Aorta (tissue), 5 donors: ENCODE measurements at places on chromosomes 7 and 10. TPM values are rescaled to one million over a fixed set of nuclear protein-coding genes. Genes with fewer than 3 reads are reported as not detected.

Gene PLAU
- 9.6 TPM for polyA plus RNA-seq

Gene PCGF6
- 6.4 TPM for polyA plus RNA-seq

Gene GNG11
- 28.0 TPM for polyA plus RNA-seq

Gene GPR15LG
- 1.0 TPM for polyA plus RNA-seq

Gene HOXA11
- polyA plus RNA-seq = not detected

Gene NPFFR1
- polyA plus RNA-seq = not detected

Gene EN2
- polyA plus RNA-seq = not detected

Gene GATA3
- polyA plus RNA-seq = 1.4 TPM

Gene AMPH
- 2.5 TPM for polyA plus RNA-seq

Gene TRPV5
- polyA plus RNA-seq = not detected

Gene SEPHS1
- 31.6 TPM for polyA plus RNA-seq

Gene CDK6
- 2.8 TPM for polyA plus RNA-seq

Gene LRCH4
- 26.3 TPM for polyA plus RNA-seq
